ENCODE measurements at places on chromosomes 16 and 17.

DNA sequence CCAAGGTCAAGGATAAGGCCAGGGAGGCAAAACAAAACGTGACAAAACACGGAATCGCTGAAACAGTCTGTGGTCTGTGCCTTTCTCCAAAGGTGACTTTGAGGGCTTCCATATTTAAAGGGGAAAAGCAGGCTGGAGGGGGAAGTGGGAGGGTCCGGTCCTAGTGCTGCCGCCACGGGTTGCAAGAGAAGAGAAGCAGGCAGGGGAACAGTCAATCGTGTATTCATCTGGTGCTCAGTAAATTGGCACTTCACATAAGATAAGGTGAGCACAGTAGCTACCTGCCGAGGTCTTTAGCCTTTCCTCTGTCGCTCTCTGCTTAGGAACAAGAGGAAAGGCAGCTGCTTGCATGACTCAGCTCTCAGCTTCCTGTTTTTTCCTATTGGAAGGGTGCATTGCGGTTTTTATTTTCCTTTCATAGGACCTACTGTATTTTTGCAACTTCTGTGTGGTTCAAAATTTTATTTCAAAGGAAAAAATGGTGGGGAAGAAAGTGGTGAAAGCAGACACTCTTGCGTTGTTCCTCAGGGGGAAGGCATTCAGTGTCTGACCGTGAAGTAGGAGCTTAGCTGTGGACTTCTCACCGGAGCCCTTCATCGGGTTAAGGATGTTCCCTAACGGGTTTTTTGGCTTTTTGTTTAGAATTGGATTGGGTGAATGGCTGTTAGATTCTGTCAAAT lies 7.1 kb upstream of the LGALS3BP start:
- DNase-seq, result peak; percentile 45

GRCh38 chr17:72913142-72913682 lies 179.3 kb downstream of the SLC39A11 start:
- no peak for DNase-seq

- no peak for DNase-seq
Measured at GRCh38 chr17:50926523-50926922, 60.4 kb upstream of the TOB1 start.

DNA sequence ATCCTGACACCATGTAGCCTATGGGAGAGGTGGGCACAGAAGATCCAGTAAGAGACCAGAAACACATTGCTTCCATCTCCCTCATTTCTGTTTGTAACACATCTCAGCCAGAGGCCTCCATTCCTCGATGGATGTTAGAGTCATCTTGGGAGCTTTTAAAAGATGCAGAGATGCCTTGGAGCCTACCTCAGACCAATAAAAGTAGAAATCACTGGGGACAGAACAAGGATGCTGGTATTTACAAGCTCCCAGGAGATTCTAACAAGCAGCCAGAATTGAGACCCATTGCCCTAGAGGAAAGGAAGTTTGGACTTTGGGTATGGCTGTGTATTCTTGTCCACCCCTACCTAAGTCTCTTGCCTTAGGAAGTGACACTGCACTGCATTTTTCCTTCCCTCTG lies 40.8 kb downstream of the HS3ST3A1 start:
- no peak for DNase-seq

GRCh38 chr17:48994549-48995303 lies 2.5 kb upstream of the IGF2BP1 start:
- DNase-seq, result no peak

DNA sequence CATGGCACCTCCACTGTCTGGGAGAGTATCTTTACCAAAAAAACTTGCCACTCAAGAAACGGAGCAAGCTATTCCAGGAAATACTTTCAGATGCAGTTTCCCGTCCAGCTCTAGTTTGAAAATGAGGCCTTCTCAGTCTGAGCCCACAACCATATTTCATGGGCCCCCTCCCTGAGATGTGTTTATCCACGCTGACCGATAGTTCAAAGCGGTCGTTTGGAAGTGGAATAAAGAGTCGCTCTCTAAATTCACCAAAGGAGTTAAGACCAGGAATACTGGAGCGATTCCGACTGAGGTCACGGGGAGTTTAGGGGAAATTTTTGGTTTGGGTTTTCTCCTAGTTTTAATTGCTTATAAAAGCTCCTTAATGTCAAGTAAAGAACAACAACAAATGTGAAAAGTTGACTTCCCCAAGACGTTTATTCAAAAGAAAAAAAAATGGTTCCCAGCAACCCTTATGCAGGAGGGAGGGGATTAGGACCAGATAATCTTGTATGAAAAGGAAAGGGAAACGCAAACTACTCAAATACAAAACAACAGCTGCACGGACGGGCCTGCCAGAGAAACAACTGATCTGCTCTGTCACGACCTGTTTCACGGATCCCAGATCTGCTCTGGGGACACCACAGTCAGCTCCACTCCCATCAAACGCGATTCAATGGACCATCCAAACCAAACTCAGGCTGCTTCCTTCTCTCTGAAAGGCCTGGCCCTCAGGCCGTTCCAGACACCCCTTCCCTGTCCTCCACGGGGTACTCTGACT lies 77.1 kb downstream of the MRM3 start:
- no peak for DNase-seq

GRCh38 chr17:65121916-65122806 lies 15.0 kb upstream of the RGS9 start:
- DNase-seq, result no peak

- no peak for DNase-seq
Measured at GRCh38 chr17:80603396-80603795, 58.8 kb downstream of the RPTOR start.

DNA sequence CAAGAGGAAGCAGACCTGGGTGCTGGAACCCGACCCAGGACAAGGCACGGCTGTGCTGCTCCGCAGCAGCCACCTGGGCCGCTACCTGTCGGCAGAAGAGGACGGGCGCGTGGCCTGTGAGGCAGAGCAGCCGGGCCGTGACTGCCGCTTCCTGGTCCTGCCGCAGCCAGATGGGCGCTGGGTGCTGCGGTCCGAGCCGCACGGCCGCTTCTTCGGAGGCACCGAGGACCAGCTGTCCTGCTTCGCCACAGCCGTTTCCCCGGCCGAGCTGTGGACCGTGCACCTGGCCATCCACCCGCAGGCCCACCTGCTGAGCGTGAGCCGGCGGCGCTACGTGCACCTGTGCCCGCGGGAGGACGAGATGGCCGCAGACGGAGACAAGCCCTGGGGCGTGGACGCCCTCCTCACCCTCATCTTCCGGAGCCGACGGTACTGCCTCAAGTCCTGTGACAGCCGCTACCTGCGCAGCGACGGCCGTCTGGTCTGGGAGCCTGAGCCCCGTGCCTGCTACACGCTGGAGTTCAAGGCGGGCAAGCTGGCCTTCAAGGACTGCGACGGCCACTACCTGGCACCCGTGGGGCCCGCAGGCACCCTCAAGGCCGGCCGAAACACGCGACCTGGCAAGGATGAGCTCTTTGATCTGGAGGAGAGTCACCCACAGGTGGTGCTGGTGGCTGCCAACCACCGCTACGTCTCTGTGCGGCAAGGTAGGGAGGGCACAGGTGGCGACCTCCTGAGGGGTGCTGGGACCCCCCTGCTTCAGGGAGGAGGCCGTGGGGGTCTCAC lies 667 bp downstream of the FSCN2 start:
- DNase-seq, result no peak

DNA sequence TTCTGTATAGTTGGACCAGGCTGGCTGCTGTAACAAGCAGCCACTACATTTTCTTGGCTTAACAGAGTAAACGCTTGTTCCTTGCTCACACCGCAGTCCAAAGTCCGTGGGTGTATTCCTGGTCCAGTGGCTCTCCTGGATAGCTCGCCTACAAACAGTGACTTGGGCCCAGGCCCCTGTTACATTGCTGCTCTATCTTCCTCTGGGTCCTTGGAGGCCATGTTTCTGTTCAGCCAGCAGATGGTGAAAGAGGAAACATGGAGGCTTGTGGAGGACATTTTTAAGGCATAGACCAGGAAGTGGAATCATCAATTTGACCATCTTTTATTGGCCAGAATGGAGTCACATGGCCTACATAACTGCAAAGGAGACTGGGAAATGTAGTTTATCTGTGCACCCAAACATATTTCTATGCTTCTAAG lies 55.1 kb downstream of the ATP2C2 start:
- DNase-seq, result no peak

- no peak for DNase-seq
Measured at GRCh38 chr17:7502987-7503386, 18.8 kb downstream of the POLR2A start.

DNA sequence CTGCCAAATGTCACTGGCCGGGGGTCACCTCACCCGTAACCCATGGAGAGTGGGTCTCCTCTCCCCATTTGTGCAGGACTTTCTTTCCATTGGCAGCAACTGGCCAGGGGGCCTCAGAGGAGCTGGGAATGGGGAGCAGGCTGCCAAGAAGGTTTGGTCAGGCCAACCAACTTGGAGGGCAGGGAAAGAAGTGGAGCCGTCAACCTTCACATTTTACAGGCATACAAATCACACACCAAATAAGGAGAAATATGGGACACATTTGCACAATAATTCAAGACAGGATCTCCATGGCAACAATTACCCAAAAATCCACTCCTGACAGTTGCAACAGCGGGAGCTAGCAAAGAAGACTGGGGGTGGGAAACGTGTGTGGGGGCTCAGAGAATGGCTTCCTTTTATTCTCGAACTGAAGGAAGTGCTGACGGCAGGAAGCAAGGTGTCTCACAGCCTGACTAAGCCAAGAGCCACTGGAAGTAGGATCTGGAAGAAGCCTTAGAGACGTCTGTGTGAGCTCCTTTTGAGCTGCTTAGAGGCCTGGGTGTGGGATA lies 20.9 kb downstream of the RPRML start:
- no peak for DNase-seq

- no peak for DNase-seq
Measured at GRCh38 chr16:64253525-64253924, 868.3 kb downstream of the CDH11 start.

DNA sequence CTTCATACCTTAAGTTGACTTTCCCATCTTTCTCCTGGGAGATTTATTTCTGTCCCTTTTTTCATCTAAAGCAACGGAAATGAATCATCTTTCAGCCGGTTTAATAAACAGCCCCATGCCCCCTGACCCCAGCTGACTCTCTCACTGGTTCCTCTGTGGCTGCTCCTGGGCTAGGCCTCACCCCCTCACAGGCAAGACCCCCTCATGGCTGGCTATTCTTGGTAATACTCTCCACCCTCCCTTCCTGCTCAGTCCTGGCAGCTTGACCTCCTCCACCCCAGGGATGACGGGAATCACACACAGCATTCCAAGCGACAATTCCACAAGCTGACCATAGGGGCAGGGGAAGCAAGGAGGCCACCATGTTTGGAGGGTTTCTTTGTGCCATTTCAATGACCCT lies 1.5 kb upstream of the ADAP2 start:
- DNase-seq, result no peak

GRCh38 chr17:48123111-48123510 lies 15.5 kb downstream of the SNX11 start:
- DNase-seq, result no peak

Measured in astrocyte of the cerebellum (primary cell).